Dorsolateral prefrontal cortex (tissue), 122 donors: ENCODE measurements at places on chromosomes 6 and 20.

GRCh38 chr20:50345712-50346373, 155.2 kb downstream of the CEBPB start:
- DNase-seq = no peak

GRCh38 chr20:54208548-54209176, 775 bp downstream of the PFDN4 start:
- DNase-seq = no peak

- no peak for DNase-seq
These were observed 339.4 kb downstream of the PLCB1 start for GRCh38 chr20:8471465-8471864.

GRCh38 chr6:109300874-109301273, 81.4 kb downstream of the CD164 start:
- DNase-seq = no peak

DNA sequence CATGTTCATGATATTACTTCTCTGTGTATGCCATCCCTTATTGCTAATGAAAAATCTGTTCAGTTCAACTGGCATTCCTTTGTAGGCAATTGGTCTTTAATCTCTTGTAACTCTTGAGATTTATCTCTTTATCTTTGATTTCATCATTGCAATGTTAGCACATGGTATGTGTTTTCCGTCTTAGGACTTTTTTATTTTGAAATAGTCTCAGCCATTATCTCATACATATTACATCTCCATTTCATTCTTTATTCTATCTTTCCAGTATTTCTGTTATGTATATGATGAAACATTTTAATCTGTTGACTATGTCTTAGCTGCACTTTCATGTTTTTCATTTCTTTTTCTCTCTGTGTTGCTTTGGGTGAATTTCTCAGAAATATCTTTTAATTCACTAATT, 58.1 kb downstream of the VSTM2L start:
- DNase-seq = no peak

DNA sequence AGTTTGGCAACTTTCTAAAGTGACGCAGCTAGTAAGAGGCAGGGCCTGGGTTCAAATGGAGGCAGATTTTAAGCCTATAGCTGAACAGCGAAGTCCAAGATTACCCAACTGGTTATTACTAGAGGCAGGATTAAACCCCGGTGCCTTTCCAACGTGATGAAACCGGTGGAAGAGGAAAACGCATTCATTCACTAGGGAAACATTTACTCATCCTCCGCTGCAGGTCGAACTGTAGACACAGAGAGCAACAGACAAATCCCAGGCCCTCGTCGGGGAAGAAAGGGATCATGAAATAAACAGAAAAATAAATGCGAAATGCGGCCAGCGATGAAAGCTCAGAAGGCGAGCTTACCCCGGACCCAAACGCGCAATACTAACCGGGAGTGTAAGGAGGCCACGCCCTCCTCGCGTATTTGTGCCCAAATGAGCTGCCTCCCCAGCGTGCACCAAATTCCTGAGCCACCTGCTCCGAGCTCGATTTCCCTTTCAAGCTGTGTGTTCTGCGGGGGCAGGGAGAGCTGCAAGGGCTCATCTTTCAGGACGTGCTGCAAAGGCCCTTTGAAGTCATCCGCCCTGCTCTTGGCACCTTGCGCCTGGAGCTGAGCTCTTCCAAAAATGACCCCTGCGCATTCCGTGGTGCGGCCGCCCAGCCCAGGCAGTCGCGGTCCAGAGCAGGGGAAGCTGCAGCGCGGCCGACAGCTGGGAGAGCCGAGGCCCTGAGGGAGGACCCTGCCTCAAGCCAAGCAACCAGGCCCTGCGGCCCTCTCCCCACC, 46.9 kb downstream of the PDYN start:
- DNase-seq = no peak

GRCh38 chr6:68679399-68679798, 44.3 kb downstream of the ADGRB3 start:
- peak; percentile 23 for DNase-seq

GRCh38 chr6:129776542-129777330, 66.8 kb upstream of the ARHGAP18 start:
- no peak for DNase-seq

GRCh38 chr6:151044465-151045441, 179.3 kb downstream of the MTHFD1L start:
- DNase-seq = no peak

DNA sequence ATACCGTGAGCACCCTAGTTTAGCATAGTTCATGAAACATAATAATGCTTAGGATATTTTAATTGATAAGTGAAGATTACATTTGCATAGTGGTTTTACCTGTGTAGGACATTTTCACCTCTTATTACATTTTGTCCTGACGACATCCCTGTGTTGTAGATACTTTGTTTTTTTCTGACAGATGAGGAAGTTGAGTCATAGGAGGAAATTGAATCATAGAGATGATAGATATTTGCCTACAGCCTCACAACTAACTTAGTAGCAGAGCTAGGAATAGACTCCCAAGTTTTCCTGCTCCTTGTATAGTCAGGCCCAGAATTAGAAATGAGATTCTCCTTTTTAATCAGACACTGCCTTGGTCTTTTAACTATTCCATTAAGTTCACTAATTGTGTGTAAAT, 100.5 kb upstream of the SUPT3H start:
- no peak for DNase-seq

DNA sequence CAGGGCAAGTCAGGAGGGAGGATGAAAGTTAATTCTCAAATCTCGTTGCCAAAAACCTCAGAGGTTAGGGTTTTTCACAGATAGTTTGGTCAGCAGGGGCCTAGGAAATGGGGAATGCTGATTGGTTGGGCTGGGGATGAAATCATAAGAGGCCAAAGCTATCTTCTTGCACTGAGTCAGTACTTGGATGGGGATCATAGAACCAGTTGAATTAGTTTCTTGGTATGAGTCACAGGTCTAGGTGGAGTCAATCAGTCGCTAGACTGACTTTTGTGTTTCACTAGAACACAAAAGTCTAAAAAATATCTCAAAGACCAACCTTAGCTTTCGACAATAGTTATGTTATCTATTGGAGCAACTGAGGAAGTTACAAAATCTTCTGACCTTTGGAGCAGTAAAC, 368.5 kb downstream of the TBC1D32 start:
- DNase-seq = no peak

GRCh38 chr6:42279144-42279781, 61.6 kb upstream of the MRPS10 start:
- DNase-seq = no peak

DNA sequence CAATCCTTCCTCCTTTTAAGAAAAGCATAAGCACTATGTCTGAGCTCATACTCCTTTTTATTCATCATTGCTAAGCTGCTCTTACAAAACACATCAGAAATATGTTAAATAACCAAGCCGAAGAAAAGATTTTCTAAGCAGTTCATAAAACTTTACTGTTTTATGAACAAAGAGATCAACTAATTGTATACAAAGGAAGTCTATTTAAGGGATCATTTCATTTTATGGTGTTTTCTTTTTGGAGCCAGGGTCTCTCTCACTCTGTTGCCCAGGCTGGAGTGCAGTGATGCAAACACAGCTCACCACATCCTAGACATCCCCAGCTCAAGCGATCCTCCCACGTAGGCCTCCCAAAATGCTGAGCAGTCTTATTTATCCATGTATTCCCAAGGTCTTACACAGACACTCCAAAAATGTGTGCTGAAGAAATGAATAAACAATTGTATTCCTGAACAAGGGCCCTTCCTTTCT, 9.3 kb downstream of the NUDT3 start:
- no peak for DNase-seq

GRCh38 chr6:35603326-35604202, 85.2 kb downstream of the FKBP5 start:
- no peak for DNase-seq
